ENCODE measurements at places on chromosomes 6 and 20.

DNA sequence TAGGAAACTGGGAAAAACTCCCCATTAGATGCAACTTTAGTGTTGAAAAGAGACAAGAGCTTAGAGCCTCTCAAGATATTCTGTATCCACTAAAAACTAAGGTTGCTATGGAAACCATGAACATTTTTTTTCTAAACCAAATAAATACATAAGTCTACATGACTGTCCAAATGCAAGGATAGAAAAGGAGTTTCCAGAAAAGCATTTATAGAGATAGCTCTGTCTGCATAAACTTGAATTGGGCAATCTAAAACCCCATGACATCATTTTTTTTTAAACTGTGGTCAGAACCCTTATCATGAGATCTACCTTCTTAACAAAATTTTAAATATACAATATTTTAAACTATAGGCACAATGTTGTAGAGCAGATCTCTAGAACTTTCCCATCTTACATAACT lies 36.4 kb upstream of the FAM83B start:
- DNase-seq, result no peak

GRCh38 chr20:20549267-20549612 lies 163.2 kb downstream of the RALGAPA2 start:
- DNase-seq, result no peak

GRCh38 chr6:157240059-157240959 lies 83.0 kb downstream of the TMEM242 start:
- DNase-seq, result no peak

DNA sequence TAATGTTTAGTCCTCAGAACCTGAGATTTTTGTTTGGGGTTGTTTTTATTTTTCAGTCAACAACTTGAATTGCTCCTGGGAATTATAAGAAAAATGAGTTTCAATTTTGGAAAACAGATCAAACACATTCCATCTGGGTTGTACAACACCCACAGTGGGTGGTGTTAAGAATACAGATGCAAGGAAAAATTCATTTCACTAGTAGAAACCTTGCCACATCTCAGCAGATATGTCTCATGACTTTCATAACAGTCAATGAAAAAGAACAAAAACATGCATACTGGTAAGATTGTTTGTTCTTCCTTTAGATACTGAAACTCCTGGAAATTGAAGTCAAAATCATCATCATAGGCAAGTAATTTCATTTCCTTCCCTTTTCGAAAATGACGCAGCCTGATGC lies 78.9 kb downstream of the MOXD1 start:
- DNase-seq, result no peak

Measured in naive B cell (primary cell).